NCI-H1092 (cell line): ENCODE measurements at places on chromosomes 5 and 9.

DNA sequence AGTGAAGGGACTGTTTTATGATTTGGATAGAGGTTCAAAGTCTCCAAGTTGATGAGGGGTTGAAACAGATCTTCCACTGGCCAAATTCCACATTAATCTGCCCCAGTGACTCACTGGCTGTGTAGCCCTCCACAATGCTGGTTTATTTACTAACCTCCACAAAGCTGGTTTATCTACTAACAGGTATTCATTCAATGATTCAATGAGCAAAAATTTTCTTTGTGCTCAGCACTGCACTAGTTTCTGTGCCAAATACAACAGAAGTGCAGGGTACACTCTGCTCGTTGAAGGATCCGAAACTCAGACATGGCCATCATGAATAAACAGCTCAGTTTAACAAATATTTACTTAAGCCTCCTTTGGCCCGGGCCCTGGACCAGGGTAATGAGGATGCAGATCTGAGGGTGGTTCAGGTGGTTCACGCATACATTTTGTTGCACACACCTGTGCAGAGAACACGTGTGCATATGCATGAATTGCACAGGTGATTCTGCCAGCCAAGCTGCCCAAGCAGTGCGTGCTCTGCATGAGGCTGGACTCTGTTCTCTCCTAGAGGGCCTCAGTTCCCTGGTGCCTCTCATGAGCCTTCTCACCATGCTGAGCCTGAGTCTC, 71.0 kb downstream of the SH3PXD2B start:
- peak; percentile 35 for DNase-seq

DNA sequence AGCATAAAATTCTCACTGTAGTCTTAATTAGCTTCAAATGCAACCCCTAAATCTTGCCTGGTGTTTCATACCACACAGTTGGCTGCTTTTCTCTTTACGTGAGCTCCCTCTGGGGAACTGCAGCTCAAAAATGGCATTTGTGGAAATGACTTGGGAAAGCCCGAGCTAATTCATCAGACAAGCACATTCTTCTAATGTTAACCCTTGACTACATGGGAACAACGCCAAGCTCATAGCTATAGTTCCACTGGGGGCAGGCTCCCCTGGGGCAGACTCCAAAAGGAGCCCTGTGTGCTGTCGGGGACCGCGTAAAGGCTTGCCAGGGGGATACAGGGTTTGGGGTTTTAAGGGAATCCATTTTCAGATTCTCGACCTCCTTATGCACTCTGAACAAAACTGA, 301.4 kb upstream of the DAP start:
- DNase-seq, result no peak

- DNase-seq, result no peak
These were observed 22.9 kb upstream of the TEX10 start for GRCh38 chr9:100375658-100376057.

DNA sequence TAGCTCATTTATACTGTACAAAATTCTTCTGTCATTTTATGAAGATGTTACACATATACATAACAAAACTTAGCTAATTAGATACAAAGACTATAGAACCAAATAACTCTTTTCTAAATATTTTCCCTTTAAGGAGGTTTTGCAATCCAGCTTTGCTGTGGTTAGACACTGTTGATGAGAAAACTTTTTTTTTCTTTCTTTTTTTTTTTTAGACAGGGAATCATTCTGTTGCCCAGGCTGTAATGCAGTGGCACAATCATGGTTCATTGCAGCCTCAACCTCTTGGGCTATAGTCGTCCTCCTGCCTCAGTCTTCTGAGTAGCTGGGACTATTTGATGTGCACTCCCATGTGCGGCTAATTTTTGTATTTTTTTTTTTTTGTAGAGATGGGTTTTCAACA, 38.5 kb upstream of the CDKN2B start:
- DNase-seq, result no peak
